ENCODE measurements at places on chromosomes 2 and 18.

- no peak for DNase-seq
These were observed 55.2 kb downstream of the METTL4 start for GRCh38 chr18:2515908-2516625.

GRCh38 chr18:78010363-78010762, 760.7 kb downstream of the GALR1 start:
- DNase-seq: no peak

DNA sequence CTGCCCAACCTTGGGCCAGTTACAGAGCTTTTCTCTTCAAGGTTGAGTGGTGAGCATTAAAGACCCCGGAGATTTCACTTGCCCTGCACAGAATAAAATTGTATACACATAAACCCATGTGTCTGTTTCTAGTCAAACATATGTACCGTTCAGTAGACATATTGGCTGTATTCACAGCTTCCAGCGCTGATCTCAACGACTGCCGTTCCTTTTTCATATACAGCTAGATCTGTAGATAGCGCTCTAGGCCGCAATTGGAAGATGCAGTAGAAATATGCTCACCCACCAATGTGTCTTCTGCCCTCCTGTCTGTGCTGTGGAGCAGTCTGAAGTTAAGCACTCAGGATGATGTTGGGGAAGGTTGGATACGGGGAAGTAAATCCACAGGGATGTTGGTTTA, 317.7 kb downstream of the SETBP1 start:
- no peak for DNase-seq

- no peak for DNase-seq
These were observed 6.0 kb downstream of the SPEG start for GRCh38 chr2:219440388-219441256.

DNA sequence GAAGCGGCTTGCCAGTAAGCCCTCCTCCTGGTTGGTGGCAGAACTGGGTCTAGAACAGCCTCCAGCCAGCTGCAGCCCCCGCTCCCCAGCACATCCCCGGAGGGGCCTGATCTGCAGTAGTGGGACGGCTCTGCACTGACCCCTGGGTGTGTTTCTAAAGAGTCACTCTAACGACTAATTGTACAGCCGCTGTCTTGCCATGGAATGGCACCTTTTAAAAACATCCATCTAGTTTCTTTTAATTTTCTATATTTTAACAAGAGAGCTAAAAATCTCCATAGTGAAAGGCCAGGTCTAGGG, 82.0 kb downstream of the MTCL1 start:
- no peak for DNase-seq

DNA sequence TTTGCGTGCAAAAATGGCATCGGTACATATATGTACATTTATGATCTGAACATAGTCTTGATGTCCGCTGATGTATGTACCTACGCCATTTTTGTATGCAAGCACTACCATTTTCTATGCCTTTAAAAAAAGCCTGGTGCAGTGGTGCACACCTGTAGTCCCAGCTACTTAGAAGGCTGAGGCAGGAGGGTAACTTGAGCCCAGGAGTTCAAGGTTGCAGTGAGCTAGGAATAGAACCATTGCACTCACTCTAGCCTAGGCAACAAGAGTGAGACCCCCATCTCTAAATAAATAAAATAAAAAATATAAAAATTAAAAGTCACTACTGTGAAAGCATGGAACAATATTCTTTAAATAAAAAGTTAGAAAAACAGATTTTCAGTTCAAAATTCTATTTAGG, 16.7 kb downstream of the RAB1A start:
- DNase-seq: no peak

DNA sequence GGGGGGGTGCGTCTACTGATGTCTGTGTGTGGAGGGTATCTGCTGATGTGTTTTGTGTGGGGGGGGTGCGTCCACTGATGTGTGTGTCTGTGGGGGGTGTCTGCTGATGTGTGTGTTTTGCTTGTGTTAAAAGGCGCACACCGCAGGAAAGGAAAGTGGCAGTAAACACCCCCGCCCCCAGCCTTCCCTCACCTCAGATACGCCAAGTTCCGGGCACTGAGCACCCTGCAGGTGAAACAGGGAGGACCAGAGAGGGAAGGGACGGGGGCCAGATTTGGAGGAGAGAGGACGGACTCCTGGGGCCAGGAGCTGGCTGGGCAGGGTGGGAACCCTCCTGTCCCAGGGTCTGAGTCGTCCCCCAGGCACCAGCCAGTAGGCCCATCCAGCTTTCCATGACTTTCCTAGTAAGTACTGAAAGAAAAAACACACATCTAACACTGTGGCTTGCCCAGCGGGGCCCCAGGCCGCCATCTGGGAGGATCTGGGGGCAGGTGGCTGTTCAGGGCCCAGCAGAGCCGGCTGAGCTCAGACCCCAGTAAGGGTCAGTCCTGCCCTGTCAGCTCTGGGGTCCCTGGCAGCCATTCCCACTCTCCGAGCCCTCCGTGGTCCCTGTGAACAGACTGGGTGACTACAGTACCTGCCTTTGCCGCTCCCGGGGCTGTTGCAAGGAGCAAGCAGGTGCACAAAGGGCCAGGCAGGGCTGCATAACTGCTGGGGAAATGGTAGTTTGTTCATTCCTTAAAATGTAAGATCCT, 126.9 kb downstream of the NFATC1 start:
- no peak for DNase-seq

- DNase-seq: peak; percentile 51
These were observed 50.9 kb downstream of the ADCYAP1 start for GRCh38 chr18:955384-956066.

GRCh38 chr2:12169721-12170120, 423.3 kb downstream of the LPIN1 start:
- no peak for DNase-seq

GRCh38 chr2:154591294-154591820, 107.1 kb upstream of the KCNJ3 start:
- no peak for DNase-seq

- DNase-seq: no peak
These were observed 14.6 kb upstream of the CHN1 start for GRCh38 chr2:175019566-175020327.

All from HuH-7.5 (cell line).